ENCODE measurements at places on chromosomes 16 and 17. TPM values are rescaled to one million over a fixed set of nuclear protein-coding genes. Genes with fewer than 3 reads are reported as not detected.

DNA sequence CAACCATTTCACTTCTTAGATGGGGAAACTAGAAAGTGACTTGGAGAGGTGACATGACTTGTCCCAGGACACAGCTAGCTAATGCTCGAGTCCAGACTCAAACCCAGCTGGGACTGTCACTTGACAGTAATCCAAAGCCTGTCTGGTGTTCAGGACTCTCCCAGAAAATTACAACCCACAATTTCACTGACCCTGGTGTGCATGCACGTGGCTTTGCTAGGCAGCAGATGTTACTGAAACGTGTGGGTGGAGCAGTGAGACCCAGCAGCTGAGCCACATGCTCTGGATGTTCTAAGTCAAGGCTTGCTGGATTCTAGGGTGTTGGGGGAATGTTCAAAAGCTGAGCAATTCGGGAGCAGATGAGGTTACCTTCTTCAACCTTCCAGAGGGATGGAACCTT lies 364.6 kb downstream of the GRIN2A start:
- no peak for DNase-seq

Gene SLC6A2
- total RNA-seq, result not detected

DNA sequence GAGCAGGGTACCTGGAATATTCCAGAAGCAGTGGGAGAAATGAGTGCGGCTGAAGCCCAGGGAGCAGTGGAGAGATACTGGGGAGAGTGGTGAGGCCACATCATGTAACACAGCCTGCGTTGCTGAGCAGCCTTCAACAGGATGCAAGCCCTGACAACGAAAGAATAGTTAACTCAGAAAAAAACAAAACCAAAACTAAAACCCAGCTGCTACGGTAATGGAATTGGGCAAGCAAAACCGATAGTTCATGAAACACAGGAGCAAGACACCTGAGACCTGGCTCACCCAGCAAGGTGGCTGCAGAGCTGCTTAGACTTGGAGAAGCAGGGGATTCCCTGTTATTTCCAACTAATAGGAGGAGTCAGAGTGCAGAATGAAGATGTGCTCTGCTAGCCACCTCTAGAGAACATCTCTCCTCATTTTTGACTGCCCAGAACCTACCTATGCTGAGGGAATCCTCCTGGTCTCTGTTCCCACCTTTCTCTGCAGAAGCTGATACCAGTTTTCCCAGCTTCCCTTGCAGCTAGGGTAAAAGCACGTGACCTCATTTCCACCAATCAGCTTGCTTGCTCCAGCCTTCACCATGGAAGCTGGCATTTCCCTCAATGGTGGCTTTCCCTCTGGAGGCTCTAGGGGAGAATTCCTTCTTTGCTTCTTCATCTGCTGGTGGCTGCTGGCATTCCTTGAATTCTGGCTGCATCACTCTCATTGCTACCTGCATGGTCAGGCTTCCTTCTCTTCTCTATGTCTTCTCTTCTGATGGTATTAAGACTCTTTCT lies 59.4 kb upstream of the XYLT1 start:
- no peak for DNase-seq

Gene SAMD14
- total RNA-seq, result 1.7 TPM

DNA sequence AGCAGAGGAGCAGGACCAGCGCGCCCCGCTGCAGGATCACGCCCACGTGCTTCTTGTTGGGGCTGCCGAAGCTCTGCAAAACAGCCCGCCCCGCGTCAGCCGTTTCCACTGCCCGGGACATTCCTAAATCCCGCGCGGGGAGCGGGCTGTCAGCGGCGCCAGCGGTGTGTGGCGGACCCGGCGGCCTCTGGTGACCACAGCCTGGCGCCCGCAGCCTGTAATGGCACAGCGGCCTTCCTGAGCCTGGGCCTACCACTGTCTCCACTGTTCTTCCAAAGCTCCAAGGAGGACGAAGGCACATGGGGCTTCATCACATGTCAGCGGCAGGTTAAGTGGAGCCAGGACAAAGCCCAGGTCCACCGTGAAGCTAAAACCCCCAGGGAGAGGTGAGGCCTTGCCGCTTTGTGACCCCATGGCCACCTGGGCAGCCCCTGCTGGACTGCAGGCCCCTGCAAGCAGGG lies 2.5 kb downstream of the SLC47A2 start:
- DNase-seq, result no peak

Data from ovary (tissue), 10 donors.